Stimulated activated CD8-positive, alpha-beta memory T cell treated with anti-CD3 and anti-CD28 coated beads, Interleukin-7, amount 100 ng/mL, for 1 hour (primary cell): ENCODE measurements at places on chromosomes 7 and 10.

GRCh38 chr7:45643630-45644029, 69.5 kb downstream of the ADCY1 start:
- no peak for DNase-seq

- DNase-seq, result no peak
Measured at GRCh38 chr7:901388-902154, 25.2 kb downstream of the GET4 start.

DNA sequence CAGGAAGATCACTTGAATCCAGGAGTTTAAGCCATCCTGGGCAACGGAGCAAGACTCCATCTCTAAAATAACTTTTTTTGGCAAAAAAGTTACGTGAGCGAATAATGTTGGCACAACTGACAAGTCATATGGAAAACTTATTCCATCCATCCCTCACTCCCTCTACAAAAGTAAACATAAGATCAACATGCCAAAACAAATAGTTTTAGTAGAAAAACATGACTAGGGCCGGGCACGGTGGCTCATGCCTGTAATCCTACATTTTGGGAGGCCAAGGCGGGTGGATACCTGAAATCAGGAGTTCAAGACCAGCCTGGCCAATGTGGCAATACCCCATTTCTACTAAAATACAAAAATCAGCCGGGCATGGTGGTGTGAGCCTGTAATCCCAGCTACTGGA, 25.6 kb downstream of the SLC25A16 start:
- DNase-seq, result no peak

- DNase-seq, result no peak
Measured at GRCh38 chr10:74926791-74927585, 100.6 kb downstream of the KAT6B start.

GRCh38 chr10:86329896-86330680, 36.5 kb downstream of the GRID1 start:
- DNase-seq, result no peak

GRCh38 chr7:15167912-15168311, 265.4 kb upstream of the DGKB start:
- no peak for DNase-seq

GRCh38 chr7:929311-929711, 25.2 kb downstream of the ADAP1 start:
- no peak for DNase-seq

GRCh38 chr7:127677433-127678230, 25.6 kb downstream of the SND1 start:
- no peak for DNase-seq

DNA sequence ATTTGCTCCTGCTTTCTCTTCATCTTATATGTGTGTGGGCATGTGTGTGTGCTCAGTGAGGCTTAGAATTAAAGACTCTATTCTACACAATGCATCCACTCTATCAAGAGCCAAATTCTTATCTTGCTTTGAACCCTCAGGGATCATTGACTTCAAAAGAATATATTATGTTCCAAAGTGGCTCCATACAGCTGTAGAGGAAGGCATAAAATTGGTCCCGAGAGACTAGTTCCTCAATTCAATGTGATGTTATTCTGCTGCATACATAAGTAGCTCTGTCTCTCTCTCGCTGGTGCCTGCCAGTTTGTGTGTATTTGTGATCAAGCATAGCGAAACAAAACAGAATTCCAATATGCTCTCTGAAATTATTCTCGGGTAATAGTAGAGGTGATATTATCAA, 997.9 kb upstream of the POT1 start:
- no peak for DNase-seq

GRCh38 chr7:158541346-158542010, 46.1 kb downstream of the PTPRN2 start:
- no peak for DNase-seq

GRCh38 chr10:2300231-2300630, 562.9 kb upstream of the ADARB2 start:
- DNase-seq, result no peak

GRCh38 chr10:24727786-24728185, 4.1 kb upstream of the ARHGAP21 start:
- DNase-seq, result no peak

- no peak for DNase-seq
Measured at GRCh38 chr7:111600091-111600490, 37.8 kb upstream of the IMMP2L start.

GRCh38 chr10:110827875-110828274, 43.9 kb upstream of the PDCD4 start:
- DNase-seq, result no peak

DNA sequence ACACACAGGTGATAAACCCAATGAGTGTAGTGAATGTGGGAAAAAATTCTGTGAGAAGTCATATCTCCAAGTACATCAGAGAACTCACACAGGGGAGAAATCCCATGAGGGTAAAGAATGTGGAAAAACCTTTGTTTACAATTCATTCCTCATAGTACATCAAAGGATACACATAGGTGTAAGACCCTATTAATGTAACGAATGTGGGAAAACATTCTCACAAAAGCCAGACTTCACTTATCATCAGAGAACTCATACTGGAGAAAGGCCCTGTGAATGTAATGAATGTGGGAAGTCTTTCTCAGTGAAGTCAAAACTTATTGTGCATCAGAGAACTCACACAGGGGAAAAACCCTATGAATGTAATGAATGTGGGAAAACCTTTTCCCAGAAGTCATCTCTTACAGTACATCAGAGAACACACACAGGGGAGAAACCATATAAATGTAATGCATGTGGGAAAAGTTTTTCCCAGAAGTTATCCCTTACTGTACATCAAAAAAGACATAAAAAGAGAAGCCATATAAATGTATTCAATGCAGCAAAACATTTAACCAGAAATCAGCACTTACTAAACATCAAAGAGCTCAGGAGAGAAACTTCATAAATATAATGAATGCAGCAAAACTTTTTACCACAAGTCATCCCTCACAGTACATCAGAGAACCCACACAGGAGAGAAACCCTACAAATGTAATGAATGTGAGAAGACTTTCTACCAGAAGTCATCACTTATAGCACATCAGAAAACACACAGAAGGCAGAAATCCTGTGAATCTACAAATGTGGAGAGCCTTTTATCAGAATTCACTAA, 49.8 kb downstream of the ZNF239 start:
- no peak for DNase-seq

GRCh38 chr7:122789156-122789555, 86.4 kb upstream of the RNF148 start:
- DNase-seq, result no peak

GRCh38 chr10:12896251-12896650, 105.3 kb downstream of the CCDC3 start:
- DNase-seq, result no peak

DNA sequence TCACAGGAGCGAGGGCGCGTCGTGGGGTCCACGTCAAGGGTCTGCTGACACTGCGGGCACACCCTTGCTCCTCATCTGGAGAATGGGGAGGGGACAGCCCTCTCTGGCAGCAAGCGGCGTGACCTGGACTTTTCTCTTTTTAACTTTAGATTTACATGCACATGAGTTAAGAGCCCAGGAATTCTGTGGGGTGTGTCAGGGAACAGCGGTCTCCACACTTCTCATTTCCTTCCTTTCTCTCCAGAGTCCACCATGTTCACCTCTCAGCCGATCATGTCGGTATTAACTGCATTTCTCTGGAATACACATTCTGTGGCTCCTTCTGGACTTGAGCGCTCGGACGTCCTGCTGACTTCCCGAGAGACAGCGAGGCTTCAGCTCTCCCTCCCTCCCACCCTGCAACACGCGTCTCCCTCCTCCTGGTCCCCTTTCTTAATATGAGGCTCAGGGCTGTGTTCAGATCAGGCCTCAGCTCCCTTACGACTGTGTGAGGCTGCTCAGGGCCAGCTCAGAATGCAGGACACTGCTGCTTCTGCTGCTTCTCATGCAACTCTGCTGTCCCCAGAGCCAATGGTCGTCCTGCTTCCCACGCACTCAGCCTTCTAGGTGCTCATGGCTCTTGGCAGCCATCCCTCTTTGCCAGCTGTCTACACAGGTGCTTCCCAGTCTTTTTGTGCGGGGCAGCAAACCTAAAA, 261.3 kb downstream of the ELFN1 start:
- DNase-seq, result no peak

DNA sequence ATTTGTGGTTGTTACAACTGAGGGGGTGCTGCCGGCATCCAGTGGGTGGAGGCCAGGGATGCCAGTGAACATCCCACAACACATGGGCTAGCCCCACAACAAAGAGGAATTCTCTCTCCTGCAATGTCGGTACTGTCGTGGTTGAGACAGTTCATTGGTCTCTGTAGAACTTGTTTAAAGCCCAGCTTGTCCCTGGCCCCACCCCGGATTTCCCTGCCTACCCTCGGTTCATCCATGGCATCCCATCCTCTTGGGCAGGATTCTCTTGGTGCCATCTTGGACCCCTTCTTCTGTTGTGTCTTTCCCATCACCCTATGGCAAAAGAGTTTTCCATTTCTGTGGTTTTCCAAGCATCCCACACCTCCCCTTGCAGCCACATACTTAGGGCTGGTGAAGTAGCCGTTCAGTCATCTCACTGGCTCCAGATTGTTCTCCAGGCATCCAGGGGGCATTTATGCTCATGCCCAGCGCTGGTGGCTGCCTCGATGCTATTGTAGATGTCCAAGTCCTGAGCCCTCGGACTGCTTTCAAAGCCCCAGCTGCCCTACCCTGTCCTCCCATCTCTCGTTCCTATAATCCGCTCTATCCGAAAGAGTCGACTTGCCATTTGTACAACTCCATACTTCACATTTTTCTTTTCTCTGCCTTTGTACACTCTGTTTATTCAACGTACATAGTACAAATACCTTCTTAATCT, 39.2 kb downstream of the MGMT start:
- no peak for DNase-seq

DNA sequence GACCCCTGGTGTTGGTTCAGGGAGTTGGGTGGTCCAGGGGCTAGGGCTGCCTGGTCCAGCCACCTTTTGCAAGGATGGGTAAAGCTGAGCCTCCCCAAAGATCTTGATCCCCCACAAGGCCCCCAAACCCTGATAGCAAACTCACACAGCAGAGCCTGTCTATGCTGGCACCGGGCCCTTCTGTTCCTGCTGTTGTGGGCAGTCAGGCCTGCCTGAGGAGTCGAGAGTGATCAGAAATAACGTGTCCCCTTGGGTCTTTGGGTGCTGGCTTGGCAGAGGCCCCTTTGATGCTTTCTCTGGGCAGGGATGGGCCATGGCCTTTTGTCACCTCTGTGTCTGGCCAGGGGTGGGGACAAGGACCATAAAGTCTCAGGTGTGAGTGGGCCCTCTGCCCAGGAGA, 715 bp upstream of the MUC12 start:
- DNase-seq, result no peak

DNA sequence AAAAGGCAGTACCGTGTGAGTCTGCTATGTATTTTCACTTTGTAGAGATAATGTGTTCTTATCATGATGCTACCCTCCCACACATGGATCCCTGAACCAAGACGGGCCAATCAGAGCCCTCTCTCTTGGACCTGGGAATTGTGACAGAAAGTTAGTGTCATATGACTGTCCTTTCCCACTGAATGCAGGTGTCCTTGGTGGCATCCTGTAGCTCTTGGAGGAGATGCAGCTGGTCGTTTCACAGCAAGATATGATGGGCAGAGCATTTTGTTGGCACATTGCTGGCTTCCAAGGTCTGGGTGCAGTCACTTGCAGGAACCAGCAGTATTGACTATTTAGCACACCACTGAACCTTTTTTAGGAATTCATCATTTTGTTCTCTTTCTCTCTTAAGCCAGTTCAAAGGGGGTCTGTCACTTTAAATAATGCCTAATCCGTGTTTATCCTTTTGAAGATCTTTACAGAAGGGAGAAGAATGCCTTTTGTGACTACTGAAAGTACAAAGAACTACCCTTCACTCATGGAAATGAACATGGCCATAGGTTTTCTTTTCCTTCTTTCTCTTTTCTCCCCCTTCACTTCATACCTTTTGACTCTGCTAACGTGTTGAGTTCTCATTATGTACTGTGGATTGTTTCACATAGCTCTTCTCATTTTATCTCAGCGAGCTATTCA, 125.1 kb downstream of the PLXDC2 start:
- no peak for DNase-seq

- DNase-seq, result no peak
Measured at GRCh38 chr10:12822126-12822892, 179.2 kb downstream of the CCDC3 start.
